ENCODE measurements at places on chromosomes 7 and 10. TPM values are rescaled to one million over a fixed set of nuclear protein-coding genes. Genes with fewer than 3 reads are reported as not detected.

TMEM139 gene
- total RNA-seq: not detected

OR2A5 gene
- not detected for total RNA-seq

BTBD16 gene
- not detected for total RNA-seq

GRCh38 chr7:29825775-29826529 is 19.6 kb downstream of the WIPF3 start:
- peaks cover 28% of the 10 kb centered on the region for H3K27me3 ChIP-seq
- no peak overlapping the region for H3K4me3 ChIP-seq
- no peak overlapping the region for H3K27ac ChIP-seq

All from SJSA1 (cell line).